A673 (cell line): ENCODE measurements at places on chromosomes 6 and 20. TPM values are rescaled to one million over a fixed set of nuclear protein-coding genes. Genes with fewer than 3 reads are reported as not detected.

- DNase-seq = no peak
These were observed 150.1 kb upstream of the PDE7B start for GRCh38 chr6:135701426-135701825.

Gene TUBB1
- total RNA-seq = not detected in 2 replicates

DNA sequence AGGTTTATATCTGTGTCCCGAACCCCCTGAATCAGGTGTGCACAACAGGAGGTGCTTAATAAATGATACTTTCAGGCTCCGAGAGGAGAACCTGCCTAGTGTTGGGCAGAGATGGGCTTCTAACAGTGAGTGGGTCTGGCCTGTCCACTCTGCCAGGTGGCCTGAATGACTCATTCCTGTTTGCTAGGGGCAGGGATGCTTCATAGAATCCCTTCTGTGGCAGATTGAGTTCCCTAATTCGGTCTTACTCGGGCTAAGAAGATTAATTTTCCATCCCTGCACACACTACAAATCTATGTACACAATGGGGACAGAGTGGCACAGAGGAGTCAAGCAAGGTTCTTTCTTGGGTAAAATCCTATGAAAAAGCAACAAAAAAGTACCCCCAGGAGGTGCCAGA is 19.8 kb downstream of the SDC4 start:
- no peak for DNase-seq

DNA sequence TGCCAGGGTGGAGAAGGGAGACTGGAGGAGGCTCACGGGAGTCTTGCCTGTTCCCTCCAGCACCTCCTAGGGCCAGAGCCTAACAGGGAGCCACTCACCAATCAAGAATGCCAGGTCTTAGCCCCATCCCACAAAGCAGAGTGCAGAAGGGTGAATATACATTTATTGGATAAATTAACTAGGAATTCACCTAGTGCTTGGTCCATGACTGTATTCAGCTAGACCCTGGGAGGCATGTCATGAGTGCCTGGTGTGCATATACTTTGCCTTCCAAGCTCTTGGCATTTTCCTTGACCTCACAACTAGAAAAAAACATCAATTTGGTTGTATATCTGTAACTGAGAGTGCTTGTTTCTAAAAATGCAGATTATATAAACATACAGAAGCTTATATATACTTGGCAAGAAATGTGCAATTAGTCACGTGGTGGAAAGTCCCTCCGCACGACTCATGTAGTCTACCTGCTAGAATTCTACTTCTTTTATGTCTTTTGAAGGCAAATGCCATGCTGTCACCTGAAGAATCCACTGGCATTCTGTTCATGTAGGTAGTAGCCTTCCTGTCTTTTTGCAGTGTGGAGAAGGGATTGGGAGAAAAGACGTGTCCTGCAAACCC is 991.0 kb downstream of the KIF16B start:
- DNase-seq = no peak

Gene CBFA2T2
- 13.1 and 15.2 TPM in 2 replicates for total RNA-seq

- DNase-seq = no peak
These were observed 158.8 kb upstream of the PHACTR1 start for GRCh38 chr6:12557765-12558164.

DNA sequence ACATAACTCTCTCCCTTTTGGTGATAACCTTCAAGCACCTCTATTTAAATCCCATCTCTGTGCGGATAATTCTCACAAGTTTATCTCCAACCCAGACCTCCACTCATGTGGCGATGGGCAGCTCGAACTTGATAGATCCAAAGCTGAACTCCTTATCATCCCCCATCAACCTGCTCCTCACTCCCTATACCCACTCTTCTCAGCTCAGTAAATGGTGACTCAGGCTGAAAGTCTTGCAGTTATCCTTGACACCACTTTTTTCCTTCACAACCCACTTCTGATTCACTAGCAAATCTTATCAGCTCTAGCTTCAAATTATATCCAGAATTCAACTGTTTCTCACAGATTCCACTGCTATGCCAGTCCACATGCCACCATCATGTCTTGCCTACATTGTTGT is 155.3 kb upstream of the STXBP5 start:
- no peak for DNase-seq

- peak; percentile 69 for DNase-seq
These were observed 14.3 kb downstream of the PCMT1 start for GRCh38 chr6:149763866-149764265.

- peak; percentile 35 for DNase-seq
These were observed 41.8 kb upstream of the TINAG start for GRCh38 chr6:54266400-54266923.

Gene SLC17A2
- not detected in 2 replicates for total RNA-seq

DNA sequence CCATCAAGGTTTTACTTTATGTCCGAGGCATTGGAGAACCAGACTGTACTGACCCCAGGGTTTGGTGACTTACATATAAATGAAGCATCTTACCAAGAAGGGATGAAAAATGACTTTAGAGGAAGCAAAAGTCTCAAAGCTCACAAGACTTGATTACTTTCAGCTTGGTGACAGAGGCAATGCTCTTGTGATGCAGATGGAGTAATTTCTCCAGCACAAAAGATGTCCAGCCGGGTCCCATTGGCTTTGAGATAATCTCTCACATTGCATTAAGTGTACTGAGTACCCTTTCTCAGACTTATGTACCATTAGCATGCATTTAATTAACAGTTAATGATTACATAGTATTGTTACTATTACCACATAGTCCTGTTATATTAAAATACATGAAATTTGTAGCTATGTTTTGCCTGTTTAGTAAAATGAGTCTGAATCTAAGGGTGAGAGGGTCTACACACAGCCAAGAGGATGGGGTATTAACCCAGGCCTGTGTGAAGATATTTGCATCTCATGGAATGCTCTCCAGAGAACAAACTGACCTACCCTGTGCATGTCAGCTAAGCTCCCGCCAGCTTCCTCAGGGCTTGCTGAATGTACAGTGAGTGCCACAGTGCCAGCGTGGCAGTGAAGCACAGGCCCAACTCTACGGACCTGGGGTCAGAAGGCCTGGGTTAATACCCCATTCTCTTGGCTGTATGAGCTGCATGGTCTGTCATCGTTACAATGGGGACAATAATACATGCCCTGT is 5.6 kb downstream of the HTR1E start:
- DNase-seq = no peak

Gene OR12D3
- total RNA-seq = not detected in 2 replicates

Gene BMP5
- total RNA-seq = 0.49 and 0.98 TPM in 2 replicates

Gene ABCF1
- total RNA-seq = 109 and 119 TPM in 2 replicates

GRCh38 chr20:23132293-23132929 is 46.3 kb upstream of the CD93 start:
- no peak for DNase-seq

DNA sequence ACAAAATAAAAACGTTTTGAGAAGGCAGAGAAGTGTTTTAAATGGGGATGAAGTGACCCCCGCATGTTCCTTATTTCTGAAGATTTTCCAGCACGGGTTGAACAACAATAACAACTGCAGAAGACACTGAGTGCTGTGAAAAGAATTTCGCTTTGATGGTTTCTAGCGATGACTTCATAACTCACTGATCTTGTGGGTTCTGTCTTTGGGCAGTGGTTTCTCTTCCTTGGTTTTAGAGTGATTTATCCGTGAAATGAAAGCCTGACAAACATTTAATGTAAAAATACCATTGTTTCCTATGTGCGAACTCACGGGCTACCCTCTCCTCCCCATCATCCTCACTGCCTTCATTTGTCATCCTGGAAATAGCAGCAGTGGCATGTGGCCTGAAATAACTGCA is 793.9 kb downstream of the QKI start:
- DNase-seq = no peak

Gene BIRC7
- not detected in 2 replicates for total RNA-seq
